ENCODE measurements at places on chromosomes 11 and 22.

DNA sequence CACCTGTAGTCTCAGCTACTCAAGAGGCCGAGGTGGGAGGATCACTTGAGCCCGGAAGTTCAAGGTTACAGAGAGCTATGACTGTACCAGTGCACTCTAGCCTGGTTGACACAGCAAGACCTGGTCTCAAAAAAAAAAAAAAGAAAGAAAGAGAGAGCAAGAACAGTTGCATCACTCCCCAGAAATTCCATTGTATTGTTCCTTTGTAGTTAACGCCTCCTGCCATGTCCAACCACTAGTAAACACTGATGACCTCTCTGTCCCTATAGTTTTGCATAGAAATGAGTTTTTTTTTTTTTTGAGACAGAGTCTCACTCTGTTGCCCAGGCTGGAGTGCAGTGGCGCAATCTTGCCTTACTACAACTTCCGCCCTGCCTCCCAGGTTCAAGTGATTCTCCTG, 10.8 kb downstream of the PATL1 start:
- DNase-seq = no peak

GRCh38 chr11:106021181-106021966, 666 bp downstream of the MSANTD4 start:
- DNase-seq = no peak

DNA sequence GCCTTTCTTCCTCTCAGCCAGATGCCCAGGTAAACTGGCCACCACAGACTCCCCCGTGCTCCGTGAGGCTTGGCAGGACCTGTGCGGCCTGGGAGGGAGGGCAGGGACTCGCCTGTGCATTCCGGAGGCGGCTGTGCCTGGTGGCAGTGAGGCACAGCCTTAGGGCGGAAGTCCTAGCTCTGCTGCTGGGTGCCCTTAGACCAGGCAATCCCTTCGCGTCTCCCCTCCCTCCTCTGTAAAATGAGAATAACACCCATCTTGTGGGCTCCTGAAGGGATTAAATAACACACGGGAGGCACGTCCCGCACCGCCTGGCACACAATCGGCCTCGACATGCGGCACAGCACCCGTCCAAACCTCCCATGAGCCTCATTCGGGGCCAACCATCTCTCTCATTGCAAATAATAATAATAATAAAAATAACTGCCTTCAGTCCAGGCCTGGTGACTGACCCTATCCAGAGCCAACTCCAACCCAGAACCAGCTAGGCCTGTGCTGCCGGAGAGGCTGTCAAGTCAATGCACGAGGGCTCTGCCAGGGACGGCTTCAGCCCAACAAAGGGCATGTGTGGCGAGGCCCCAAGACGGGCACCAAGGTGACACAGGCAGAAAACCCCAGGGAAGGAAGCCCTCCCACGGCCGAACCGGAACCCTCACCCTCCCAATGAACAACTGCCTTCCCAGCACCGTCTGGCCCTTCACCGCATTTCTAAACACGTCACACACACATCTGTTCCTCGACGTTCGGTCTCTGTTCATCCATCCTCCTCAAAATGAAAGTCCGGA, 8.2 kb downstream of the LTO1 start:
- no peak for DNase-seq

DNA sequence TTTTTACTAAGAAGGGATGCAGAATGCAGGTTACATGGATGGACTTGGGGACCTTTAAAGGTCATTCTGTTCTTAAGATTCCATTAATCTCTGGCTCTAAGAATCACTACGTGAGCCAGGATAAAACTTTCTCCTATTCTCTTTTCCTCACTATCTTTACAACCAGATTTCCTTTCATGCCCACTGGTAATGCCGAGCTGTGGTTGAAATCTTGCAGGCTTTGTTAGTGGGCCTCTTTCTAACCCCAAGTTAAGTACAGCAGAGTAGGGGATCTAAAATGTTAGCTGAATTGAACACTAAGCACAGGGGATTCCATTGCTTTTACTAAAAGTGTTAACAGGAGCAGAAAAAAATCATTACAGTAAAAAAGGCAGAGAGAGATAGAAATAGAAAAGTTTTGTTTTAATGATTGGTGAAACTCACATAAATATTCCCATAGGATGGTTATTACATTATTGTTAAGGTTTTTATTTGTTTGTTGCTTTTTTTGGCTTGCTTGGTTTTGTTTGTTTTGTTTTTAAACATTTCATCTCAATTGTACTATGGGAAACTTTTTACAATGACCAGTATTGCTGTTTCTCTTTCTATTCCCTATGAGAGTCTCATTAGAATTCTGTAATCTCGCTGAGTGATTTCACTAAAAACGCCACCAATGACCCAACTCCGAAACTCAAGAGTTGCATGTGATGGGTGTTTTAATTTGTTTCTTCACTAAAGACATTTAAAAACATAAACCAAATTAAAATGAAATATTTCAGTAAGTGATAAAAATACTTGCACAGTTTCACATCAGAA, 54.1 kb upstream of the HTATIP2 start:
- no peak for DNase-seq

Measured in activated naive CD4-positive, alpha-beta T cell (primary cell).